ENCODE measurements at places on chromosomes 2 and 18. TPM values are rescaled to one million over a fixed set of nuclear protein-coding genes. Genes with fewer than 3 reads are reported as not detected.

Gene IL36RN
- total RNA-seq: not detected

Gene DPYSL5
- not detected for total RNA-seq

Gene UPP2
- total RNA-seq: not detected

Gene GALNT13
- 0.60 TPM for total RNA-seq

Gene CIDEA
- total RNA-seq: not detected

Gene FAM161A
- total RNA-seq: 6.5 TPM

Gene COBLL1
- total RNA-seq: 0.36 TPM

Data from activated CD8-positive, alpha-beta T cell treated with anti-CD3 and anti-CD28 coated beads for 36 hours (primary cell).